ENCODE measurements at places on chromosomes 12 and 14.

- no peak for DNase-seq
Observed at GRCh38 chr14:101048766-101049165, 145.2 kb upstream of the RTL1 start.

DNA sequence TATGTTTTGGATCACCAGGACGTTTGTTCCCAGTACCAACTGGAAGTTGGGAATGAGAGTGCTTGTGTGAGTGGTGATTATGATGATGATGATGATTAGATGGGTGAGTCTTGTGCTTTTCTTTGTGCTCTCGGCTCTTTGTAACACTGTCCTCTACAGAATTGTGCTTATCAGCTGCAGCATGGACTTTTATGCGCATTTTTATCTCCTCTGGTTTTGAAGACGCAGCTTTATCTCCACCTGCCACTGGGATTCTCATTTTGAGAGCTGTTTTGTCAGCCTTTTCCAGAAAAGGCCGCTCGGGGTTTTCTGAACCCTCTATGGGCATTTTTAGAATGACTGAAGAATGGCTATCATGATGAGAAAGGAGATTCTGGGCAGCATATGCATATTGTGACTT is 11.5 kb upstream of the KANSL2 start:
- no peak for DNase-seq

DNA sequence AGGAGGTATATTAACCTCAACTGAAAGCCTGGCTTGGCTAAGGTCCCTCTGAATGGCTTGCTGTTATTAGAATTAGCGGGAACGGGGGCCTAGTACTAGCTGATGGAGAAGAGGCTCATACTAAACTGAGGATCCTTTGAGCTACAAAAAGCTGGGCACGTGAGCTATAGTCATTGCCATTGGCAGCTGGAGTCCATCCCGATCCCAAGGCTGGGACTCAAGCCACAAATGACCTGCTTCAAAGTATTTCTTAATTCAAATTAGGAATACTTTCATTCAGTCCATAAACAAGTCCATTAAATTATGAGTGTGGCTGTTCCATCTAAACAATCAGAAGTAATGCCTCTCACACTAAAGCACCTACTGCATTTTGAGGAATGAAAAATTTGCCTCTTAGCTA is 114.5 kb downstream of the DACT1 start:
- no peak for DNase-seq

GRCh38 chr12:99137124-99137855 is 492.2 kb downstream of the APAF1 start:
- no peak for DNase-seq

DNA sequence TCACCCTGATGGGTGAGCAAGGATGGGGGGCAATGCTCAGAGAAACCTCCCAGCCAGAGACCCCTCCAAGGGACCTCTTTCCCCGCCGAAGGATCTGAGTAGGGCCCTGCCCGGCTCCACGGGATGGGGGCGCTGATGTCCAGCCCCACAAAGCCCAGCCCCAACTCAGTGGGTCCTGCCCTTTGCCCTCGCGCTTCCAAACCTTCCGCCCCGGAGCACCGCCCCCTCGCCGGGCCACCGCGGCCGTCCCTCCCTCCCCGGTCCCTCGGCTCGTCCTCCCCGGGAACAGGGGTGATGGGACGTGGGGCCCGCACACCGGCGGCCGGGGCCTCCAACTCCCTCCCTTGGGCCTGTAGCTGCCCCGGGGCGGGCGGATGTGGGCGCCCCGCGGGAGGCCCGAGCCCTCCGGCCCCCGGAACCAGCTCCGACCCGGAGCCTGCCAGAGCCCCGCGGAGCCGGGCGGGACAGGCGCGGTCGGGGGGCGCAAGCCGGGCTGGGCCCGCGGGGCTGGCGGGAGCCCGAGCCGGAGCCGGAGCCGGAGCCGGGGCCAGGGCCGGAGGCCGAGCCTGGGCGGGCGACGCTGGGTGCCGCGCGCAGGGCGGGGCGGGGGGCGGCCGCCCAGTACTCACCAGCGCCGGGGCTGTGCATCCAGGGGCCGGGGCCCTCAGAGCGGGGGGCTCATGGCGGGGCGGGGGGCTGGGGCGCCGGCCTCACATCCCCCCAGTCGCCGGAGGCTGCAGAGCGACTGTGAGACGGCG is 386 bp downstream of the HDAC7 start:
- DNase-seq, result no peak

GRCh38 chr14:96039633-96040311 is 610 bp downstream of the C14orf132 start:
- DNase-seq, result no peak

DNA sequence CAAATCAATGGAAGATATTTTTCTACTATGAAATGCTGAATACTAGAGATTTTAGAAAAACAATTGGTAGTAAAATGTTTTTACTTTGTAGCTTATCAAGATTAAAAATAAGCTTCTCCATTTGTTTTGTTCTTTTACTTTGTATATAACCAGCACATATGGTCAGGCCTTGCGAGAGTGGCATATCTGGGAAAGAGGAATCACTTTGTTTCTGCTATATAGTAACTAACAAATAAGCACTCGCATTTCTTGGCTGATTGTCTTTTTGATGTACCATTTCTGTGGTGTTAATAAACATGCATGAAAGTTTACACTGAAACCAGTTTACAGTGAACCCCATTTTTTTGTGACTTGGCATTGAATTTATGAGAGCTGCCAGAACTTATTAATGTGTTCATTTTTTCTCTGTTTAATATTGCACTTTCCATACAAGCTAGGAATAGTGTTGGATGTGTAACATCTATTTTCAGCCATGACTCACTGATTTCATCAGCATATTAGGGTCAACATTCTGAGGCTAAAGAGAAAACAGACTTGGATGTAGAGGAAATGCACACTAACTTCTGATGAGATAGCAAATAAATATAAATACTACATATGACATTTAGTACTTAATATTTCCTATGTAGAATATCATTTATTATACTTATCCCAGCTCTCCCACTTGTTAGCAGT is 635.5 kb downstream of the KCNH5 start:
- no peak for DNase-seq

DNA sequence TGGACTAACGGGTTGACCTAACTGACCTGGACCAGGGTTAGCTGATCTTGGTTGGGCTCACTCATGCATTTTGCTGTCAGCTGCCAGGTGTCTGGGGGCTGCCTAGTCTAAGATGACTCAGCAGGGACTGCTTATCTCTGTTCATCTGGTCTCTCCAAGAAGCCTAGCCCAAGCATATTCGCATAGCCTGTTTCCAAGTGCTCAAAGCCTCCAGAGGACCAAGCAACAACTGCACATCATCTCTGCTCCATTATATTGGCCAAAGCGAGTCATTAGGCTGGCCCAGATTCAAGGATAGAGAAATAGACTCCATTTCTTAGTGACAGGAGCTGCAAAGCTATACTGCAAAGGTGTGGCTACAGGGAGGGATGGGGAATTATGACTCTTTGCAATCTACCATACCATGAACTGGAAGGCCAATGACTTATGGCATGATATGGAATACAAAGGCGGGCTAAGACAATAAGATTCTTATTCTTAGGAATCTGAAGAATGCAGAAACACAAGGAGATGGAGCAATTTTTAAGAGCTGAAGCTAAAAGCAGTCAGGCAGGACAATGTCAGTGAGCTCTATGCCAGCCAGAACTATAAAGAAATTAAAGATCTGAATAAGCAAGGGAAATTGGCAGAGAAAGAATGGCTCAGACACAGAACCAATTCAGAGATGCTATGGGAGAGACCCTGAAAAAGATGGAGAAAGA is 194.6 kb upstream of the FSCB start:
- DNase-seq, result no peak

DNA sequence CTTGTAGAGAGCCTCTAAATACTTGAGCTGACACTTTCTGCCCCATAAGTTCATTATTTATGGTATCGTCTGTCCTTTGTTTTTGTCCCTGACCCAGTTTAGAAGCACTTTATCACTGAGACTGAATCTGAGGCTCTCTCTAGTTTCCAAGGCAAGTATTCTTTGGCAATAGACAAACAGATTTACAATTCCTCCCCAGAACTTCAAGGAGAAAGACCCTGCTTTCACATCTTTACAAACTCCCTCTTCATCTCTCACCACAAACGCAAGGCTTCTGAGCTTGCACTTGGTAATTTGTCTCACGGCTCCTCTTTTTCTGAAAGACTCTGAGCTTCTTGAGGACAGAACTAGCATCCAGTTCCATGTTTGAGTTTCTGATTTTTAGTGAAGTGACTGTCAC is 49.8 kb upstream of the PARP11 start:
- no peak for DNase-seq

GRCh38 chr14:94298130-94298529 is 5.1 kb upstream of the SERPINA10 start:
- no peak for DNase-seq

DNA sequence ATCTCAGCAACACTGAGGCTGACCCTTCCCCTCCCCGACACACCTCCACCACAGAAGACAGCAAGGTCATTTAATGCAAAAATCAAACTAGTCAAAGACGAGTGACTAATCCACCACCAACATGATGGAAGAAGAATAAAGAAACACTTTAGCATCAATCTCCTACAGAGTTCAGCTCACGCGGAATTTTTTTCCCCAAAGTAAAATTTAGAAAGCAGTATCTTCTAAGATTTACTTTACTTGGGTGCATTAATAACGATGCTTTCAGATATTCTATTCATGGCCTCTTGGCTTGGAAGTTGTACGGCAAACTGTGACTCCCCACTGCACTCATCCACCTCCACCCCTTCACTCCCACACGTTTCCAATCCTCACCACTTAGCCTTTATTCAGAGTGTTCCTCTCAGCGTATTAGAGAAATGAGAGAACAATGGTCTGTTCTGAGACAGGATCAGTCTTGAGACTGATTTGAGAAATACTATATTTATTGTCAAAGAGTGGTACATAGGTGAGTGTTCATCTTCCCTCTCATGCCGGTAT is 1.9 kb downstream of the EGLN3 start:
- no peak for DNase-seq

- DNase-seq, result no peak
Observed at GRCh38 chr12:39959467-39959866, 146.4 kb downstream of the SLC2A13 start.

- DNase-seq, result no peak
Observed at GRCh38 chr12:124684496-124684895, 117.1 kb upstream of the NCOR2 start.

GRCh38 chr12:19440916-19441315 is 1.6 kb downstream of the AEBP2 start:
- DNase-seq, result no peak

GRCh38 chr12:6555018-6555691 is 687 bp downstream of the IFFO1 start:
- DNase-seq, result no peak

DNA sequence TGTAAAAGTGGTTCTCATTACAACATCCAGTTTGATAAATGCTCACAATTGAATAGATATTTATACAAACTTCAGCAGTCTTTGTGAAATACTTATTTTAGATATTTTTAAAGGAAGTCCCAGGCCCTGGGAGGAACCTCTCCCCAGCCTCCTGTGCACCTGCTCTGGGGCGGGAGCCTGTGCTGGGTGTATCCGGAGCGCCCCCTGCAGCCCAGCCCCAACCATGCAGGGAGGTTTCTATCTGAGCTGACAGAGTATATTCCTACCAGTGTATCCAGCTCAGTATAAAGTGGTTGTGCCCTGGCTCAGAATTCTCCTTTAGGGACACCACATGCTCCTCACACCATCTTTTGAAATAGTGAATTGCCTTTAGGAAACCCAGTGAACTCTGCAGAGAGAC is 851.8 kb downstream of the TMEM121 start:
- peak; percentile 23 for DNase-seq

DNA sequence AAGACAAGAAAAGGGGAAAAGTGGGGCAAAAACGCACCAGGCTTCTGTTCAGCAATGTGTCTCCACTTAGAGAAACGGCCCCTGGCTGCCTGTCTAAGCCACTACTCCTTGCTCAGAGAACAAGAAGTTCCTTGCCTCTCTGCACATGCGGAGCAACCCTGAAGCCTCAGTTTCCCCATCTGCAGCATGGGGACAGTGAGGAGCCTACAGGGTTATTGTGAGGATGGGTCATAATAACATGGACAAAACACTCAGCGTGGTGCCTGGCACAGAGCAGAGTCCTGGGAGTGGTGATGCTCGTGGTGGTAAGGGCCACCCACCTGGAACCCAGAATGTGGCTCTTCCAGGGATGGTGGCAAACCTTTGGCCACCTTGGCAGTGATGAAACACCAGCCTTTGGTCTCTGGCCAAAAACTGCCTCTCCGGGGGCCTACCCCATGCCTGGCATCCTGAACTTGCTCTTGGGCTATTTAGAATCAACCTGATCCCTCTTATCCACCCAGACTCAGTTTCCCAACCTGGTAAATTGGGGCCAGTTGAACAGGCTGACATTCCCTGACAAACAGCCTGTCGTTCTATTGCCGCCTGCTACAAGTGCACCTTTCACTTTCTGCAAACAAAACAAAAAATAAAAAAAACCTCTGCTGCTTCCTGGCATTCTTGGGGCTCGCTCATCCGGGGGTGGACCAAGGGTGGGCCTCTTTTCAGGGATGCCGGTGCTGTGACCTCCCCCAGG is 56.5 kb upstream of the DLK1 start:
- no peak for DNase-seq

GRCh38 chr12:89062996-89063395 is 289.3 kb downstream of the DUSP6 start:
- DNase-seq, result no peak

- no peak for DNase-seq
Observed at GRCh38 chr12:54352022-54352531, 12.2 kb downstream of the GPR84 start.

- no peak for DNase-seq
Observed at GRCh38 chr12:6840761-6841515, at the start of gene GNB3. TSS of gene GNB3 (plus strand) at chr12:6840925. CDS start at chr12:6841288, 363 bp downstream.

- no peak for DNase-seq
Observed at GRCh38 chr12:116172224-116172849, 105.2 kb downstream of the MED13L start.

DNA sequence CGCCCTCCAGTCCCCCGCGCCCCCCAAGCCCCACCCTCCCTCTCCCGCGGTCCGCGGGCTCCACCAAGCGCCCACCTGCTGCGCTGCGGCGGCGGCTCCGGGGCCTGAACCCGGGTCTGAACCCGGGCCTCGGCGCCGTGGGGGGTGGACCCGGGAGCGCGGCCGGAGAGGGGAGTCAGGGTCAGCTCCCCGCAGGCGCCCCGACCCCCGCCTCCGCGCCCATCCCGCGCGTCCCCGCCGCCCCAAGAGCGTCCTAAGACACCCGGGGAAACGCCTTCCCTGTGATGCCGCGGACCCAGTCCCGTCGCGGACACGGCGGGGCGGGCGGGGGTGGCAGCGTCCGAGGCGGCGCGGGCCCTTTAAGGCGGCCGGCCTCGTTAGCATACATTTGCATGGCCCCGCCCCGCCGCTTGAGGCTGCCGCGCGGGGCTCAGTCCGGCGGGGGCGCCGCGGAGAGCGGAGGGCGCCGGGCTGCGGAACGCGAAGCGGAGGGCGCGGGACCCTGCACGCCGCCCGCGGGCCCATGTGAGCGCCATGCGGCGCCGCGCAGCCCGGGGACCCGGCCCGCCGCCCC is at the start of gene MMP17:
Gene MMP17, plus strand, starts transcription at position 433 of the 574 bp plus-strand sequence. Its CDS starts 102 bp downstream, at position 535.
- DNase-seq, result peak; percentile 19

Data from T-helper 9 cell (primary cell).